ENCODE measurements at places on chromosomes 11 and 22. TPM values are rescaled to one million over a fixed set of nuclear protein-coding genes. Genes with fewer than 3 reads are reported as not detected.

DNA sequence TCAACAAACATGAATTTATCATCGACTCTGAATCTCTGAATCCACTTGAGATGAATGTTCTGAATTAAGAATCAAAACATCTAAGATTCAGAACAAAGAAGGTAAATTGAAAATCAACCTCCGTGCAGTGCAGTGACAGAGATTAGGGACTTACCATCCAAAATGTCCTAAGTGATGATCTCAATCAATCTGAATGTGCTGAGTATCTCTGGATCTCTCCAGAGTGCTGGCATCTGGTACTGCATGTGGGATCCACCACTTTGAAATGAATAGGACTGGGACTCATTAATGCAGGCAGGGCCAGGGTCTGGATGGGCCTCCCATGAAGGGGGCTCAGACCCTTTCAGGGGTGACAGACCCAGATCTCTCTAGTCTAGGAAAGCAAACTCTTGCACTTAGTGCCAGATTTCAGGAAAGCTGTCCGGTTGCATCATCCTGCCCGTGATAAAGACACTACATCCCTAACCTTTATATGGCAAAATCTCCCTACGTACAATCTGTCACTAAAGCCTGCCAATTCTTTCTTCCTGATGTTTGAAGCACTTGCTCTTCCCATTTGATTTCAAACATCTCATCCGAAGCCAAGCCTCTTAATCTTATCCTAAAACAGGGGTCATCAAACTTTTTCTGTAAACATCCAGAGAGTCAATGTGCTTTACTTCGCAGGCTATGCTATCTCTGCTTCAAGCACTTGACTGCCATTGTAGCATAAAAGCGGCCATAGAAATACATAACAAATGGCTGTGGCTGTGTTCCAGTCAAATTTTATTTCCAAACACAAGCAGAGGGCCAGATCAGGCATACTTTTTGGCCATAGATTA is 263.3 kb downstream of the LARGE1 start:
- DNase-seq = no peak

DNA sequence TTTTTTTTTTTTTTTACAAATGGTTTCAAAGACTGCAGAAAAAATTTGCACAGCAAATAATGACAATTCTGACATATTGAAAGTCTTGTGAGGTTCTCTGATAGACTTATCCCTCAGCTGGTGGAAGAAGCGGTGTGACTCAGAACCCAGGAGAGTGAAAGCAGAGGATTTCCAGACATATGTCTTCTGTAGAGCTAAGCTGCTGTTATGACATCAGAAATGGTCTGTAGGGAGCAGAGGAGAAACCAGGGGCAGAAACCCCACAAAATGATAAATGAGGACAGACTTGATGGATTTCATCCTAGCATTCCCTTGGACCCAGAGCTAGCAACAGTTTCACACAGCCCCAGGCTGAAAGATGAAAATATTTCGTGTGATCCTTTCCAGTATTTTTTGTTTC is 582.6 kb downstream of the METTL15 start:
- no peak for DNase-seq

GRCh38 chr11:31812383-31813381 is 1.6 kb upstream of the PAX6 start:
- no peak for DNase-seq

GRCh38 chr11:95531116-95531515 is 258.5 kb downstream of the FAM76B start:
- DNase-seq = no peak

DNA sequence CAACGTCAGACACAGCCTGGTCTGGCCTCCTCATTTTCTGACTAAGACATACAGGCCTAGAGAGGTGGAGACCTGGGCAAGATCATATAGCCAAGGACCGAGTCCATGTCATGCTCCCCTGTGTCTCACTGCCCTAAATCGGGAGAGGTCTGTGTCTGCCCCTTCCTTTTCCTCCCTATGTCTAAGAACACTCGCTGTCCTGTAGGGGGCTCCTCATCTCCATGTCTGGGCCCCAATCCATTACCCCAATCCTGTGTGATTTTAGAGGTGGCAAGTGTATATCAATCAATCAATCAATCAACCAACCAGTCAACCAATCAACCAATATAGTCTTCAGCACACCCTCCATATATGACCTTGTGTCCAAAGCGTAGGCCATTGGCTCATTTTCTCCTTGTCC is 125.7 kb downstream of the KIRREL3 start:
- DNase-seq = no peak

DNA sequence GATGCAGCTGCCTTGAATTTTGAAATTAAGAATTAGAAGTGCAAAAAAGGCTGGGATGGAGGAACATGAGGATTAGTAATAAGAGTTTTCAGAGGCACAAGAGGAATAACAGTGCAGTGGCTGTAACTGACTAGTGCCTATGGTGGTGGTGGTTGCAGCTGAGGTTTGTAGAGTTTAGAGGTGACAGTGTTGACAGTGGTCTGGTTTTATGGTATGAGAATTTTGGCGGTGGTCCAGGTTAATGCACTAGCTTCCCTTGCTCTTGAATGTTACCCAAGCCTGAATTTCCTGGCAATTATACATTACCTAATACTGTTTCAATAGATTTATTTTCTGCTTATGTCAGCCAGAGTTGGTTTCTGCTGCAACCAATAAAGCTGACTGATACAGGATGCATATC is 112.8 kb upstream of the C11orf87 start:
- no peak for DNase-seq

GRCh38 chr22:23779083-23779482 is 6.4 kb downstream of the MMP11 start:
- no peak for DNase-seq

- no peak for DNase-seq
Measured at GRCh38 chr11:83319346-83319745, 33.2 kb upstream of the CCDC90B start.

- DNase-seq = no peak
Measured at GRCh38 chr11:69018924-69019323, 5.9 kb upstream of the MRGPRF start.

GRCh38 chr11:121794671-121795141 is 321.3 kb downstream of the BLID start:
- no peak for DNase-seq

GRCh38 chr11:111000400-111001080 is 245.0 kb upstream of the POU2AF2 start:
- no peak for DNase-seq

GRCh38 chr11:17479284-17480214 is 2.9 kb upstream of the ABCC8 start:
- no peak for DNase-seq

DNA sequence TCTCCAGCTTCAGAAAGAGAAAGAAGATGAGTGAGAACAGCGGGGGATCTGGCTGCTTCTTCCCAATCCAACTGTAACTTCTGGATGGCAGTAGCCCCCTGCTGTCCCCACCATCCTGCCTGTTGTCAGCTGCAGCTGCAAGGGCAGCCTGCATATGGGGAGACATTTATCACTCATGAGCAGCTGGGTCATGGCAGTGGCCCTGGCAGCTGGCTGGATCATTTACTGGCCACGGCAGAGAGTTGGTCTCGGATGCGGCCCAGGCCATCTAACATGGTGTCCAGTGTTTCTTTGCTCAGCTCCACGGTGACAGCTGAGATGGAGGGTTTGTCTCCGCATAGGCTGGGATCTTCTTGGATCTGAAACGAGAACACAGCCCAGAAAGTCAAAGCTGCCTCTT is 14.8 kb downstream of the COMMD9 start:
- no peak for DNase-seq

GRCh38 chr22:19479355-19480172 is at the start of gene CDC45:
Gene CDC45 (plus strand): TSS chr22:19479920. CDS start chr22:19479969, 49 bp downstream.
- peak; percentile 97 for DNase-seq

GRCh38 chr22:42509548-42509947 is 10.0 kb downstream of the RRP7A start:
- DNase-seq = no peak

GRCh38 chr11:122038543-122038942 is 77.5 kb downstream of the BLID start:
- DNase-seq = no peak

- no peak for DNase-seq
Measured at GRCh38 chr11:71120471-71120896, 131.9 kb downstream of the SHANK2 start.

The ASRGL1 gene
- total RNA-seq = 1.0 TPM

The NOX4 gene
- total RNA-seq = not detected

The DRICH1 gene
- 0.56 TPM for total RNA-seq

The LMO2 gene
- total RNA-seq = not detected

The KRTAP5-9 gene
- not detected for total RNA-seq

The SERHL2 gene
- not detected for total RNA-seq

The CFAP300 gene
- not detected for total RNA-seq
